ENCODE measurements at places on chromosomes 4 and X.

GRCh38 chr4:16124232-16124631 is 40.4 kb upstream of the PROM1 start:
- DNase-seq = no peak

- no peak for DNase-seq
Observed at GRCh38 chr4:53591372-53591892, at the start of gene LNX1. Gene LNX1, minus strand, starts transcription at chr4:53591486. Its CDS starts 17,484 bp downstream, at chr4:53574002.

GRCh38 chrX:40003071-40003427 is 94.7 kb downstream of the BCOR start:
- DNase-seq = no peak

GRCh38 chrX:87388381-87388780 is 129.2 kb upstream of the KLHL4 start:
- DNase-seq = no peak

DNA sequence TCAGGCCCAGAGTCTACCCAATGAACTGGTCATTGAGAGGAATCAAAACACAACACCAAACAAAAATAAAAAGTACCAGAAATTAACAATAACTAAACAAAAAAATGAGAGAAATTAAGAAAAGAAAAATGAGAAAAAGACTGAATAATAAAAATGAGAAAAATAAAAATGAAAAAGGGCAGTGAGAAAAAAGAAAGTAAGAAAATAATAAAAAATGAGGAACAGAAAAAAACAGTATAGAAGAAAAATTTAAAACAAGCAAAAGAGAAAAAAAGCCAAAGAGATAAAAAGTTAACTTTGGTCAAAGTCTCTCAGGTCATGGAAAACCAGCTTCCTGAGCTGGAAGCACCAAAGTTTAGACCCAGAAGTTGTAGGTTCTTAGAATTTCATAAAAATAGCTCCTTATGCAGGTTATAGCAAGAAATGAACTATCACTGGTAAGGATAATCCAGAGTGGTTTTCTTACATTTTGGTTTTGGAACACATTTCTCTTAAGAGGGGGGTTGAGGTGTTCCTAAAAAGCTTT is 51.0 kb upstream of the WDR17 start:
- DNase-seq = no peak

GRCh38 chr4:14985843-14986242 is 16.4 kb upstream of the CPEB2 start:
- DNase-seq = no peak

DNA sequence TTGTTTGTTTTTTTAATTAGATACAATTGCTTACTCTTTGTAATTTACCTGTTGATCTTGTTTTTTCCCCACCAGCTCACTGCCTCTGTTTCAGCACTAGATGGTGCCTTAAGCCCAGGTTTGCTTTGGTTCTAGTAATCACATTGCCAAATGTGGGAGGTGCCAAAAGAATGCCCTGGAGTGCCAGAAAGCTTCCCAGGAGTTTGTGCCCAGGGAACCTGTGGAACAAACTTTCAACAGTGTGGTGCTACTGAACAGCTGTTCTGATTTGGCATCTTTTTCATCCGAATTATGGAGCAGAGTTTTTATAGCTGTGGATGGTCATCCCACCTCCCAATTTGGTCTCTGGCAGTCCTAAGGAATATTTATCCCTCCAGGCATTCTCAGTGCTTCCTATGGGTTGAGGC is 1000.7 kb downstream of the STIM2 start:
- peak; percentile 22 for DNase-seq

GRCh38 chrX:135403374-135403773 is 18.4 kb upstream of the SMIM10L2A start:
- no peak for DNase-seq

GRCh38 chr4:2163311-2163821 is 78.6 kb downstream of the HAUS3 start:
- no peak for DNase-seq

GRCh38 chr4:184099000-184099399 is 118.7 kb downstream of the ENPP6 start:
- DNase-seq = no peak

- DNase-seq = no peak
Observed at GRCh38 chr4:47499700-47500099, 14.6 kb downstream of the ATP10D start.

DNA sequence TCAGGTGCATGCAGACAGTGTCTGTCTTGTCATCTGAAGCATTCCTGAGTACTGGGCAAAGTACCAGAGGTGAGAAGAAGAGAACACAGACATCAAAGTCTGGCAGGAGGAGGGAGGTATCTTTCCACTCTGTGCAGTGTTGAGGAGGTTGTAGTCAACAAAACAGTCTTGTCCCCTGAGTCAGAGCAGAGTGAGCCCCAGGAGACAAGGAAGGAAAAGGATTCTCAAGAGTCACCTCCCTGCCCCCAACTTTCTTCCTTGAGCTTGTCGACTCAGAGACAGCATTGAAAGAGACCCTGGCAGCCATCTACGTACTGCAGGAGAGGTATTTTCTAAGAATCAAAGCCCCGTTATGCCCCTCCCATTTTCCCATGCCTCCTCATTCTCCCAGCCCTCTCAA is 4.4 kb upstream of the SRPX start:
- DNase-seq = no peak

DNA sequence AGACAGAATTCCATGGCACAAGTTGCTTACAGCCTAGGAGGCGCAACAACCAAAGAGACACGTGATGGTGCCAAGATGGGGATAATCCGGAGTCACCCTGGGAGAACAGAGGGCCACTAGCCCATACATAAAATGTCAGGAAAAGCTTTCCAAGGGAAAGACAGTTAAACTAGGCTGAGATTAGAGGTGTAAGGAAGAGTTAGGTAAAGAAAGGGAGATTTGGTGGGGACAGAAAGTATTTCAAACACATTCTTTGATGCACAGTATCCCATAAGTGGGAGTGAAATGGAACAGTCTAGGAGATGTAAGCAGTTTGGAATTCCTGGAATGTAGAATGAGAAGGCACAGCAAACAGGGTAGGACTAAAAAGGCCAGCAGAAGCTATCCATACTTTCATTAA is 860.9 kb upstream of the LCORL start:
- DNase-seq = no peak

DNA sequence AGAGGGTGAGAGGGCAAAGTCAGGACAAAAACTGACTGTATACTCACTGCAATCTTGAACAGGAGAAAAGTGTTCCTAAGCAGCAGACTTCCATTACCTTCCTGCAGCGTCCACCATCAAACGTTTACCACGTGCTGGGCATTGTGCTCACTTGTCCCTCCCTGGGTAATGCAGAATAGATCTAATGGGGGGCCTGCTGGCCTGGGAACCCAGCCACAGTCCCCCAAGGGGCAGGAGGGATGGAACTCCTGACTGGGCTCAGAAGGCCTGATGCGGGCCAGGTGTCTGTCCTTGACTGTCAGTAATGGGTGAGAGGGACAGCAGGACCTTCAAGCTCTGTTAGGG is 37.6 kb upstream of the FAM156A start:
- DNase-seq = no peak

GRCh38 chrX:153379508-153379907 is 21.6 kb downstream of the PNMA6E start:
- DNase-seq = no peak

- no peak for DNase-seq
Observed at GRCh38 chrX:70826715-70827114, 81.8 kb downstream of the TEX11 start.

- DNase-seq = no peak
Observed at GRCh38 chr4:88219099-88219498, 60.7 kb upstream of the ABCG2 start.

DNA sequence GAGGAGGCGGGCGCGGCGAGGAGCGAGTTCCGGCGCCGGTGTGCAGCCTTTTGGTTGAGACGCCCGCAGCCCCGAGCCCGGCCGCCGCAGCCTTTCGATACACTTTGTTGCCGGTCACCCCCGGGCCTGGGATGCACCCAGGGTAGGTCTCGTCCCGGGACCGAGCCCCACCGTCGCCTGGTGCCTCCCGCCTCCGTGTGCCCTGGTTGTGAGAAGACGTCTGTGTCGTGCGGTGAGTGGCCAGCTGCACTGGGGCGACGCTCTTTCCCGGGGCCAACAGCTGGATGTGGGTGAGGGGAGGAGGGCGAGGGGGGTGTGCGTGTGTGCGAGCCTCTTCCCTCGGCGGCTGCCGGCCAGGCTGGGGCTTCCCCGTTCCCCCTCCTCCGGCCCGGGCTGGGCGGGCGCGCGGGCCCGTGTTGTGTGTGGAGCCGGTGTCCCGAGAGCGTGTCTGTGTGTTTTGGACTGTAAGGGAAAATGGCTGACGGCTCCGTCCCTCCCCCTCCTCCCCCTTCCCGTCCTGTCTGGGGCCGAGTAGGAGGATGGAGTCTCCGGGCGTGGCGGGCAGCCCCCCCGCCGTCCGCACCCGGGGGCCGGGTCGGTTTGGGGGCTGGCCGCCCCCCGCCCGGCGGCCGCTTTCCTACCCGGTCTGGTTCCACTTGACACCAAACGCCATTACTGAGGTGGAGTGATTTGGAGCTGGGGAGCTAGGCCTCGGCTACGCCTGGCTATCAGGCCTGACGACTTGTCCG is 807 bp downstream of the USP9X start:
- no peak for DNase-seq

- no peak for DNase-seq
Observed at GRCh38 chr4:143921181-143921580, 15.8 kb upstream of the GYPE start.

DNA sequence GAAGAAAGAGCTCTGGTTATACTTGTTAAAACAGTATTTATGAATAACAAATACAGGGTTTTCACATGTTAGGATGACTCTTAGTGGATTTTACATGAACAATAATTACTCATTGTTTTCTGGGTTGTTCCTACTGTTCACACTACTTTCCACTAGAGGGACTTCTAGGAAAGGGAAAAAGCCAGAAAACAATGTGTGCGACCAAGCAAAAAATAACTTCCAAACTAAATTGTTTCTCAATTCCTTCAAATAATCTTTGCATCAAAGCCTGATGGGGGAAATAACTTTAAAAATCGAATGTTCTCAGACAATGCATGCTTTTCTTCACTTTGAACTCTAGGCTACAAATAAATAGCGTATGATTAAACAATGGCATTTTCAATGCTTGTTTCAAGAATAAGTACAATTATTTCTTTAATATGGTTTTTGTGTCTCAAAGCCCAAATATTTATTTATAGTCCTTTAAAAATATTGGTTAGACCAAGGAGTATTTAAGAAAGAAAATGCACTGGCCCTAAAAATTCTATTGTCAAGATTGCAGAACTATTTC is 72.1 kb upstream of the ETNPPL start:
- DNase-seq = no peak

DNA sequence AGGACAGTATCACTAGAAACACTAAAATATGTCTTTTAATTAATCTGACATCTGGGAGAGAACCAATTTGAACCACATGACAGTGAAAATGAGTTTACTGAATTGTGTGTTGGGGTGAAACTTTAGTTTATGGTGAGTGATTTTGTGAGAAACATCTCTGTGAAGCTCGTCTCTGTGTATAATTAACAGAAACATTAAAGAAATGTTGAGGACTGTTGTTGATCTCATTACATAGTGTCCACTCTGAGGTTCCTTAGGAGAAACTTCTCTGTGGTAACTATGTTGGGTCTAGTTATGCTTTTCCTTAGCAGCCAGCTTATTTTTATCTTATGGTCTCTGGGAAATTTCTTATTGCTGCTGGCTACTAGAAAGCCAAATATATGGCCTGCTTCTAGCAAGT is 15.8 kb downstream of the FGF2 start:
- no peak for DNase-seq

DNA sequence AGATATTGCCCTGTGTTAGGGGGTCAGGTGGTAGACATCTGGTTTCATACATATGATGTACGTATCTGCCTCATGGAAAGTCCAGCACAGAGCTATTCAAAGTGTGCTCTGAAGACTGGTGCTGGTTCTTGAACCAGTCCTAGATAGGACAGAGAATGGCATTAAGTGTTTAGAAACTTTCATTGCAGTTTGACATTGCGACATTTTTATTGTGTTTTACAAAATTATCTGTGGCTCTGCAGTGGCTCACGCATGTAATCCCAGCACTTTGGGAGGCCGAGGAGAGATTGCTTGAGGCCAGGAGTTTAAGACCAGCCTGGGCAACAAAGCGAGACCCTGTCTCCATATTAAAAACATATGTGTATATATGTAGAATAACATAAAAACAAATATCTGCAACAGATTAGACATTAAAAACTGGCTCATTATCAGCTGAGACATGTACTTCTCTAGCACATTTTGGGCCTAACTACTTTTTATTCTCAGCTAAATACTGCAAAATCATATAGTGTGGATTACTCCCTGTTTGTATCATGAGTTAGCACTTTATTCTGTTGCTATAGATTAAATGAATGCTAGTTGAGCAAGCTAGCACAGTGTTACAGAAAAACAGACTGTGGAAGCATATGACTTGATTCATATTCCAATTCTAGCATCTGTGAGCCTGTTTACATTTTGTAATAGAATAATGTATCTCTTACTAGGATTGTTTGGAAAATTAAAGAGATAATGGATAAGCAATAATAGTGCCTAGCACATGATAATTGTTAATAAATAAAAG is 57.1 kb downstream of the USP9X start:
- DNase-seq = no peak

GRCh38 chrX:64975989-64976672 is at the start of gene ZC4H2:
Gene ZC4H2, minus strand, starts transcription at chrX:64976450. Its CDS starts 73 bp downstream, at chrX:64976377.
- DNase-seq = peak; percentile 30

DNA sequence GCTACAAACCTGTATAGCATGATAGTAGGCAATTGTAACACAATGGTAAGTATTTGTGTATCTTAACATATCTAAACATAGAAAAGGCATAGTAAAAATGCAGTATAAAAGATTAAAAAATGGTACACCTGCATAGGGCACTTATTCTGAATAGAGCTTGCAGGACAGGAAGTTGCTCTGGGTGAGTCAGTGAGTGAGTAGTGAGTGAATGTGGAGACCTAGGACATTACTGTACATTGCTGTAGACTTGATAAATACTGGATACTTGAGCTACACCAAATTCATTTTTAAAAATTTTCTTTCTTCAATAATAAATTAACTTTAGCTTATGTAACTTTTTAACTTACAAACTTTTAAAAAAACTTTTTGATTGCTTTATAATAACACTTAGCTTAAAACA is 68.2 kb upstream of the MAML3 start:
- no peak for DNase-seq

- DNase-seq = no peak
Observed at GRCh38 chrX:131054906-131055305, 3.2 kb upstream of the ARHGAP36 start.

GRCh38 chr4:93199492-93199891 is 629.1 kb upstream of the ATOH1 start:
- DNase-seq = peak; percentile 31

GRCh38 chr4:147530134-147530533 is 49.2 kb downstream of the EDNRA start:
- no peak for DNase-seq

All from brain pericyte (primary cell).